Left forelimb (tissue), 1 donor: ENCODE measurements at places on chromosomes 1 and 21.

GRCh38 chr1:22349362-22350043, 102.1 kb upstream of the ZBTB40 start:
- DNase-seq, result no peak

DNA sequence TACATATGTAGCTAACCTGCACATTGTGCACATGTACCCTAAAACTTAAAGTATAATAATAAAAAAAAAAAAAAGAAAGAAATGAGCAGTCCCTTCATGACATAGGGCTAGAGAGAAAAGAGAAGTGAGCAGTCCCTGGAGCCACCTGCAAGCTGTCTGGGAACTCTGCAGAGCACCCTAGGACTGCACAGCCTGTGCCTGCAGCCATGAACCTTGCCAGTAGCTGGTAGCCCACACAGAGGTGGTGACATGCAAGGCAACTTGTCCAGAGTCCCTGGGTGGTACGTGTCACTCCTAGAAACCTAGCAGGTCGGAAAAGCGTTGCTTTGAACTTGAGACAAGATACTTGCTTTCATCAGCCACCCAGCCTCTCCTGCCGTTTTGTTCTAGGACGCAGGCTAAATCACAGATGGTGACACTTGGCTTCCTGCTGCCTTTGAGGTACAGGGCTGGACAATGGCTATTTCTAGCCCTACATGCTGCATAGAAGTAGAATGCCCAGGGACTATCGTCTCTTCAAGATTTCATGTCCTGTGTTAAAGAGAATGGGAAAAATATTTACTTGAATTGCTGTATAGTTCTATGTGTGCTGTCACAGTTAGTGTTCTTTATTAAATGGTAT, 260.9 kb downstream of the LTN1 start:
- no peak for DNase-seq

DNA sequence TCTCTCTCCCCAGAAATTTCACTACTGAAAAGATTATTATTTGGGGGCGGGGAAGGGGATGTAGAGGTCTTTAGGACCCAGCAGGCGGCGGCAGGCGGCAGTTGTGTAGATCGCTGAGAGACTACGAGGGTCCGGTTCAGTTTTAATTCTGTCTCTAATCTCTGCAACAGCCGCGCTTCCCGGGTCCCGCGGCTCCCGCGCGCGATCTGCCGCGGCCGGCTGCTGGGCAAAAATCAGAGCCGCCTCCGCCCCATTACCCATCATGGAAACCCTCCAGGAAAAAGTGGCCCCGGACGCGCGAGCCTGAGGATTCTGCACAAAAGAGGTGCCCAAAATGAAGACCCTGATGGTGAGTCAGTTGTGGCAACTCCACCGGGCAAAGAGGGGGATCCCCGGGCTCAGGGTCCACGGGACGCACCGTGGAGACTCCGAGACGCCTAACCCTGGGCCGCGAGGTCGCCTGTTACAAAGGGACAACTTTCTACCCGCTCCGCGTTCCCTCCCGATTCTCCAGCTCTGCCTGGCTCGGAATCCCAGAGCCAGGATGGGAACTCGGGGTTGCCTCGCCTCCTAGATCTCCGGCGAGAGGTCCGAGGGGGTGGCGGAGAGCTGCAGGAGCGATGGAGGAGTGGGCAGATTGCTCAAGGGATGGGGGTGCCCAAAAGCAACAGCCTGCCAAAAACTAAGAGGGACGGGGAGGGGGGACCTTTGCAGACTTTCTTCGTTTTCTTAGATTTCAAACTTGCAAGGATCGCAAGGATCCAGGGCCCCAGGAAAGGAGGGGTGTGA, at the start of gene ST6GALNAC5:
Gene ST6GALNAC5 (plus strand): TSS at position 139 of the 789 bp plus-strand sequence.
- no peak for DNase-seq

DNA sequence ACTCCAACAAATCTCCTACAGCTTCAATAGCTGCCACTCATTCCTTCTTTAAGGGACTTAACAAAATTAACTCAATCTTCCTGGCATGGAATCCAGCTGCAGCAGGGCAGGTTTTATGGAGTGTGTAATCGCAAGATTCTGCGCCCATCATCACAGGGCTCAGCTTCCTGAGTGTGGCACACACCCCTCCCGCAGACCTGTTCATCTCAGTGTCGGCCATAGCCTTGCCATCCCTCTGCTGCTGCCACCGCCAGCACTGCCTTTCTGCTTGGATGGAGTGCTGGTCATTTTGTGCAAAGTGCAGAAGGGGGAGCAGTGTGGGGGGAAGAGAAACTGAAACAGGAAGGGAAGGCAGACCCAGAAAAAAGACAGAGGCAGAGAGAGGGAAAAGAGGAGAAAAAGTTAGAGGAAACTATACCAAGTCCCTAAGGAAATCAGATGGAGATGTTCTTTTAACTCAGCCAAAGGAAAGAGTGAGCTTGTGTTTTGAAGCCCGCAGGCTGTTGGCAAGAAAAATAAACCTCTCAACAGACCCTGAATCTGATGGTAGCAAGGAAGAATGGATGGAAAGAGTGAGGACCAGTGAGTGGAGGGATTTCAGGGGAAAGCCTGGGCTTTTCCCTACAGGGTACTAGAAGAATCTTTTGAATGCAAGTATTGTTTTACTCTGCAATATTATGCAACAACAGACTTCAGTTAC, 324.2 kb downstream of the SEC16B start:
- no peak for DNase-seq

DNA sequence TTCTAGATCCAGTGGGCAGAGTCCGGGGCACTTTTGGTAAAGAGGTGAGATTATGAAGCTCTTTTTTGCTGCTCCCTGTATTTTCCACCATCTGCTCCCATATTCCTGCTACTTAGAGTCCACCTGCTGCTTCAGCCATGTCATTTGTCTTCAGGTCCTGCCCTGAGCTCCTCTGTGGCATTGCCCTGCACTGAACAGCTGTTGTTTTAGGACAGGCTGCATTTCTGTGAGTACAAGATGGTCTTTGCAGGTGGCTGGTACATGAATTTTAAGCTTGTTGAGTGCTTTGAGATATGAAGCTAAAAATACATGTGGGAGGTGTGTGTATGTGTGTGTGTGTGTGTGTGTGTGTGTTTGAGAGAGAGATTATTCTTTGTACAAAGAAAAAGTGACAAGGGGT, 21.9 kb downstream of the MT1HL1 start:
- no peak for DNase-seq

GRCh38 chr1:42746436-42747105, 6.5 kb upstream of the CLDN19 start:
- no peak for DNase-seq

- DNase-seq, result no peak
These were observed 297.0 kb downstream of the DISC1 start for GRCh38 chr1:231923491-231924041.

- DNase-seq, result no peak
These were observed 31.6 kb upstream of the C1orf146 start for GRCh38 chr1:92186081-92186480.
